ENCODE measurements at places on chromosomes 1 and 21.

- no peak for DNase-seq
These were observed 5.3 kb downstream of the MRPS15 start for GRCh38 chr1:36458910-36459309.

DNA sequence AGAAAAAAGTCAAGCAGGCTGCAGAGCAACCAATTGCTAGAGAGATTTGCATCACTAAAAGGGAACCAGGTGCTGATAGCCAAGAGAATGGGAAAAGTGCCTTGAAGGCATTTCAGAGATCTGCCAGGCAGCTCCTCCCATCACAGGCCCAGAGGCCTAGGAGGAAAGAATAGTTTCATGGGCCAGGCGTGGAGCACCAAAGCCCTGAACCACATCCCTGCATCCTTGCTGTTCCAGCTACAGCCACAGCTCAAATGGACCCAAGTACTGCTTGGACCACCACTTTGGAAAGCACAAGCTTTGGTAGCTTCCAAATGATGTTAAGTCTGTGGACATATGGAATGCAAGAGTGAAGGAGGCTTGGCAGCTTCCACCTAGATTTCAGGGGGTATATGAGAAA, 29.7 kb upstream of the ZSWIM5 start:
- DNase-seq: no peak

DNA sequence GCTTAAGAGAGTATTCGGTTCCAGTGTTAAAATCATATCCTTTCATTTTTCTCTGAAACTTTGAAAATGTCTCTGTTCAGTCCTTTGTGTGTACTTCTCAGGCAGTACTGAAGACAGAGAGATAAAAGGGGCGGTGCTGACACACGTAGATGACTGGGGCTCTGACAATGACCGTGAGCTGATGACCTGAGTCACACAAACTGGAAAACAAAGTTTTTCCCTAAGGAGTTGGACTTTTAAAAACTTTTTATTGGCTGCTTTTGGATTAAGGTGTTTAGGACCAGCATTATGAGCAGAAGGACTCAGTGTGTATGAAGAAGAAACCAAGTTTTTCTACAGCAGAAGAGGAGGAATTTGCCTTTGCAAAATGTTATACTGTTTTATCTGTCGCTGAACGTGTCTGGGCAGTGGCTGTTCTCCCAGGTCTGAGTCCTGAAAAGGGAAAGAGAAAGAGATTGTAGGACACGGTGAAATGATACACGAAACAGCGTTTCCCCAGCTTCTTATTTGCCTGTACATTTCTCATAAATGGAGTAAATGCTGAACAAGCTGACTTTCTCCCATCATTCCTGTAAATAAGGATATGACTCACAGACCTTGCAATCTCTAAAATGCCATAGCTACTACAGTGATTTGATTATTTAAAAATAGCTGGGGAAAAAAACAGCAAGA, 51.5 kb downstream of the MAP3K7CL start:
- DNase-seq: no peak

DNA sequence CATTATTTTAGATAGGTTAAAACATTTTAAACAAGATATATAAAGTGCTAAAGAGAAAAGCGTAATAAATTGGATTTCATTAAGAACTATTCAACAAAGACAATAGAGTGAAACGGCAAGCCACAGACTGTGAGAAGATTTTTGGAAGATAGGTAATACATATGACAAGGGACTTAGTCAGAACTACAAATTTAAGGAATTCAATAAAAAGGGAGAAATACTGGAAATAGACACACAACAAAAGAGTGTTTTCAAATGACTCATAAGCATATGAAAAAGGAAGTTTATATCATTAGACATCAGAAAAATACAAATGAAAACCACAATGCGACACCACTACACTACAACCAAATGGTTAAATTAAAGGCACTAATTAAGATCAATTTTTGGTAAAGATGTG, 90.5 kb downstream of the GDAP2 start:
- DNase-seq: no peak

- DNase-seq: no peak
These were observed 1.1 kb downstream of the IGSF3 start for GRCh38 chr1:116666187-116667077.

DNA sequence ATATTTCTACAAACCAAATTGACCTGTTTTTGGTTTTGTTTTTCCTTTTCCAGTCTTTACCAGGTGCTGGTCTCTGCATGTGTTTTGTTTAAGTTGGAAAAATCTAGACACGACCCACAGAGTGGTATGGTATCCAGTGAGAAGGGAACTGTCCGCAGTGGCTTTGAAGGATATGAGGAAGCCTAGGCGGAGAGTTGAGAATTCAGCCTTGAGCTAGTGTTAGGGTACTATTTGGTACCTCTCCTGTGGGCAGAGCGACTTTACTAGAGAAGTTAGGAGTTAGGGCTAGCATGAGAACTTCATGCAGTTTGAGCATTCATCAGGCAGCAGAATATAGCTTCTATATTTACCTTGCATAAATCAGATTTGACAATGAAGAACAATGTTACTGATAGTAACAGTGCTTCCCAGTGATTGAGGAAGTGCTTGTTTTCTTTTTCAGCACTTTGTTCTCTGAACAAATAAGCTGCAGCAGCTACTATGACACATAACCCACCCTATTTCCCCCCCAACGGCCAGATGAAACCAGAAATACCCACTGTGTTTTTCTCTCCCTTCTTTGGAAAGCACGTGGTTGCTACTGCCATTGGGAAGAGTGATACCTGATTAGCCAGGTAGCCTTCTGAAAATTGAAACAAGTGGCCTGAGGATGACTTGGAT, 19.0 kb downstream of the MRPS6 start:
- no peak for DNase-seq

DNA sequence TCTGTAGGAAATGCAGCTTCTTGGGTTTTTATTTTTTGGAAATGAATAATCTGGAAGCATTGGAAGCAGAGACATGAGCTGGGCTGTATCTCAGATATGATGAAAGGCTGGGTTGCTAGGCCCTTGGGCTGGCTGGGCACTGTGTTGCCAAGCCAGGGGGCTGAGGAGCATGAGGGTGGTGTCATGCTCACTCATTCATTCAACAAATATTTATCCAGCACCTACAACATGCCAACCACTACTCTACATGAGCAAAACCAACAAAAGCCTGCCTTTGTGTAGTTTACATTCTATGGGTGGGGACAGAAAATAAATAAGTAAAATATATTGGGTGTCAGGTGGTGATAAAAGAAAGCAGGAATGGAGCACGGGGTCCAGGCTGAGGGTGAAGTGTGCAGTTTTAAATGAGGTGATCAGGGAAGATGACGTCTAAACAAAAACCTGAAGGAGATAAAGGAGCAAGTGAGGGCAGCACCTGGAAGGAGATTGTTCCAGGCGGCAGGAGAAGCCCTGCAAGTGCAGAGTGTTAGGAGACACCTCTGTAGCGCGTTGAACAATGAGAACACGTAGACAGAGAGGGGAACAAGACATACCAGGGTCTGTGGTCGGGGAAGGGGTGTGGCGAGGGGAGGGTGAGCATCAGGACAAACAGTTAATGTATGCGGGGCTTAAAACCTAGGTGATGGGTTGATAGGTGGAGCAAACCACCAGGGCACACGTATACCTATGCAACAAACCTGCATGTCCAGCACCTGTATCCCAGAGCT, 10.9 kb downstream of the TAGLN2 start:
- no peak for DNase-seq

- no peak for DNase-seq
These were observed 365.8 kb downstream of the RGS7 start for GRCh38 chr1:240991230-240991629.

GRCh38 chr1:204623894-204624361, 61.6 kb downstream of the LRRN2 start:
- no peak for DNase-seq

- DNase-seq: no peak
These were observed 19.3 kb downstream of the IARS2 start for GRCh38 chr1:220113136-220113695.

- DNase-seq: no peak
These were observed 9.2 kb upstream of the PADI1 start for GRCh38 chr1:17195731-17196130.

DNA sequence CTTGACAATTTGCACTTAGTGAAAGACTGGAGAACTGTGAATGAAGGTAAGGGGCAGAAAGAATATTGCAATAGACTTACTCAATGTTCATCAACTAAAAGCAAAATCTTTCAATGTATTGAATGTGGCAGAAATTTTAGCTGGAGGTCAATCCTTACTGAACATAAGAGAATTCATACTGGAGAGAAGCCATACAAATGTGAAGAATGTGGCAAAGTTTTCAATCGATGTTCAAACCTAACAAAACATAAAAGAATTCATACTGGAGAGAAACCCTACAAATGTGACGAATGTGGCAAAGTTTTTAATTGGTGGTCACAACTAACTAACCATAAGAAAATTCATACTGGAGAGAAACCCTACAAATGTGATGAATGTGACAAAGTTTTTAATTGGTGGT, 80.7 kb downstream of the JMJD4 start:
- no peak for DNase-seq

GRCh38 chr1:206050655-206051235, 2.2 kb upstream of the RHEX start:
- no peak for DNase-seq

DNA sequence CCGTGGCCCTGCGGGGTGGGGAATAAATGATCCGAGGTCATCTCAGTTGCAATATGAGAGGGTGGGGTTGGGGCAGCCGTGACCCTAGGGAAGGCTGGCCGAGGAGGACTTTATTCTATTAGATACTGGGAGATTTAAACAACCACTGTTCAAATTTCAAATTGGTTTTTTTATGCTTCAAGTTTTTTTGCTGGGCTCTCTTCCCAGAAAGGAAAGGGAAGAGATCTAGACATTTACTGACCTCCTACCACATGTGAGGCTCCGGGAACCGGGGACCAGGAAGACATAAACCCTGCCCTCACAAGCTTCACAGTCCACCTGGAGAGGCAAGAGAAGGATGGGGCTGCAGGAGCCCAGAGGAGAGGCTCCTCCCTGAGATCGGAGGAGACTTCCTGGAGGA, 207.3 kb downstream of the FOXD2 start:
- no peak for DNase-seq

GRCh38 chr1:3714814-3715213, 37.4 kb upstream of the CCDC27 start:
- no peak for DNase-seq

GRCh38 chr21:29053011-29053553, 20.4 kb downstream of the CCT8 start:
- DNase-seq: no peak

DNA sequence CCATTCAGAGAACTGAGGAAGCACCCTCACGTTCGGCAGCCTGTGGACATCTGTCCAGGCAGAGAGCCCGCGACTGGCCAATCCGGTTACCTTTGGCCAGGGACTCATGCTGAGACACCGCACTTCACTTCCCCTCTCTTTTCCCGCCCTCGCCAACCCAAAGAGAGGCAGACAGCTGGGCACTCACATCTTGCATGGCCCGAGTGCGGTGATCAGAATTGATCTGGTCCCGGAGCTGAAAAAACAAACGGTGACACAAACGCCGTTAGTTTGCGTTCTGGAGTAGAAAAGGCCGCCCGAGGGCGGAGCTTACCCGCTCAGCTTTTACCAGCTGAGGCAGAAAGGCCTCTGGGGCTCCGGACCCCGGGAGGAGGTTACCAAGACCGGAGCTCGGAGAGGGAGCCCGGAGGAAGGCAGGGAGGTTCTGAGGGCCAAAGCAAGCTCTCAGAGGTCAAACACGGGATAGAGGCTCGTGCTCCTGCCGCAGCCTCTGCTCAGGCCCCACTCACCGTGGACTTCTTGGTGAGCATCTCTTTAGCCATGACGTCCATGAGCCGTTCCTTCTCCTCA, 376 bp downstream of the SF3A3 start:
- DNase-seq: peak; percentile 79

- DNase-seq: no peak
These were observed 54.5 kb downstream of the TNFSF4 start for GRCh38 chr1:173152598-173152997.

GRCh38 chr1:109827986-109828385, 64.3 kb upstream of the EPS8L3 start:
- DNase-seq: no peak

GRCh38 chr1:214391873-214392645, 111.1 kb downstream of the SMYD2 start:
- DNase-seq: no peak

GRCh38 chr1:29319300-29320110, 83.2 kb downstream of the PTPRU start:
- no peak for DNase-seq

DNA sequence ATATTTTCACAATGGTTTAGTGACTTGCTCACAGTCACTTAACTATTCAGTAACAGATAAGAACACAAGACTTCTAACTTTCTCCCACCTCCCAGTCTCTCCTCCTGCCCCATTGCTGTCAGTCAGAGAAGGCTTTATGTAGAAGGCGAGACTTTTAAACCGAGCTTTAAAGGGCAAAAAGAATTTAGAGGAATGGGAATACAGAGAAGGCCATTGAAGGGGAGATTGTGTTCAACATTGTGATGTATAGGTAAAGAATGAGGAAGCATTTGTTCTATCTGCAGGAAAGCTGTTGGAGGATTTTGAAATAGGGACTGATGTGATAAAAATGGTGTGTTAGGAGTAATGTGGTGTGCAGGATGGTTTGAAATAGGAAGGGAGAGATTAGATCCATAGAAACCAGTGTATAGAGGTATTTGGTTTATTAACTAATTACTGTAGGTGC, 7.3 kb downstream of the POU2F1 start:
- DNase-seq: no peak

DNA sequence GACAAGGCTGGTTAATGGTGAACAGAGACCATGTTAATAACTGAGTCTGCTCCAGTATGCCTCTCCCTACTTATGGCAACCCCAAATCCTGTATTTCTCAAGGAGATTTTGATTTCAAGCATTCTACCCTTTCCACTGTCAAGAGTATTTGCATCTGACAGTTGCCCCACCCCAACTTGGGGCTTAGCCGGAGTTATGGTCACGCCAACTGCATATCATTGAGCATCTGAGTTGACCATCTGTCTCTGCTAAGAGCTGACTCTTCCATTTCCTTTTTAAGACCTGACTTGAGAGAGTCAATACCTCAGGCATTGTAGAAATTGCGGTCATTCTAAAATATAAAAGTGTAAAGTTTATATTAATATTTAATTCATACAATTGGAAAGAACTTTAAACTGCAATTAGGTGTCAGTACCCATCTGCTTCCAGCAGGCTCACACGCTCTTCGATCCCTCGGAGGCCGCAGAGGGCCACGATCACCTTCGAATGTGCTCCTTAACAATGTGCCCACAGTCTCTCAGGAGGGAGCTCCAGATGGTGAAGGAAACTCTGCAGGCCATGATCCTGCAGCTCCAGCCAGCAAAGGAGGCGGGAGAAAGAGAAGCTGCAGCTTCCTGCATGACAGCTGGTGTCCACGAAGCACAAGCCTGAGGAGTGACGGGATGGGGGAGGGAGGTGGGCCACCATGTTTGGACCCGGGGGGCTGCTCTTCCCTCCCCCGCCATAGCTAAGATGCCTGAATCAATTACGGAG, 409.8 kb downstream of the DISC1 start:
- DNase-seq: no peak

GRCh38 chr1:54557671-54558355, 9.8 kb downstream of the ACOT11 start:
- DNase-seq: no peak

GRCh38 chr1:198168227-198168626, 11.4 kb downstream of the NEK7 start:
- DNase-seq: no peak

GRCh38 chr1:33441088-33441745, 10.3 kb upstream of the PHC2 start:
- no peak for DNase-seq

All from chondrocyte (in vitro differentiated cells).